ENCODE measurements at places on chromosomes 7 and 10.

DNA sequence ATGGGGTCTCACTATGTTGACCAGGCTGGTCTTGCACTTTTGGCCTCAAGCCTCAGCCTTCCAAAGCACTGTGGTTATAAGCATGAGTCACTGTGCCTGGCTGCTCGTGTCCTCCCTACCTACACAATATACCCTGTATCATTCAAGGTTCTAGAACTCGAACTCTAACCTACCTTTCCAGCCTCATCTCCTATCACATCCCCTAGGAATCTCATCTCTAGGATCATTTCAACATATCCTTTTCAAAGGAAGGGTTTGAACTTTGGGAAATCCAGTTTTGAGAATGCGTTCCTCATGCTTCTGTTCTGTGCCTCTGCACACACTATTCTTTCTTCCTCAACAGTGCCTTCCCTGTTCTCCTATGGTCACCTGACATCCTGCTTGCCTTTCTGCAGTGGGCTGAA is 87.8 kb upstream of the RHEB start:
- DNase-seq, result no peak

- no peak for DNase-seq
These were observed 43.4 kb downstream of the PRF1 start for GRCh38 chr10:70558871-70559810.

DNA sequence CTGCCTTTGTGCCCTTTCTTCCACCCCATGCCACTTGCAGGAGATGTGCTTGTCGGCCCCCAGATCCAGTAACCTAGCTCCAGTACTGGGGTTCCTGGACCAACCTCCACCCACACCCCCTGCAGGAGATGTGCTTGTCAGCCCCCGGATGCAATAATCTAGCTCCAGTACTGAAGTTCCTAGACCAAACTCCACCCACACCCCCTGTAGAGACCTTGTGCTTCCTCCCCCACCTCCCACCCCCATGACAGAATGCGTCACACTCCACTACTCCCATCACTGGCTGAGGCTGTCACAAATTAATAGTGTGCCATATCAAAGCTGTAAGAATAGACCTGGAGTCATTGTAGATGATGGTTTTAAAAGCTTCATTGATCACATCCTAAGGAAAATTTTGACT is 185.0 kb downstream of the BICC1 start:
- DNase-seq, result no peak

GRCh38 chr7:77971726-77972125 is 173.2 kb downstream of the PHTF2 start:
- DNase-seq, result no peak

DNA sequence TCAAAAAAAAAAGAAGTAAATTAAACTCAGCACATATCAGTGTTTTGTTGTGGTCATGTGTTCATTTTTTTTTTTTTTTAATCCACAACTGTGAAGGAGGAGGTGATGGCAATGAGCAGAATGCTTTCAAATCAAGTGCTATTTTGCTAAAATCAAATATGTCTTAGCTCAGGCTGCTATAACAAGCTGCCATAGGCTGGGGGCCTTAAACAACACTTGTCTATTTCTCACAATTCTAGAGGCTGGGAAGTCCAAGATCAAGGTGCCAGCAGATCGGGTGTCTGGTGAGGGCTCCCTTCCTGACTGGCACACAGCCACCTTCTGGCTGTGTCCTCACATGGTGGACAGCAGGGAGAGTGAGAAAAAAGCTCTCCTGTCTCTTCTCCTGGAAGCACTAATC is 203.9 kb downstream of the FAM107B start:
- no peak for DNase-seq

DNA sequence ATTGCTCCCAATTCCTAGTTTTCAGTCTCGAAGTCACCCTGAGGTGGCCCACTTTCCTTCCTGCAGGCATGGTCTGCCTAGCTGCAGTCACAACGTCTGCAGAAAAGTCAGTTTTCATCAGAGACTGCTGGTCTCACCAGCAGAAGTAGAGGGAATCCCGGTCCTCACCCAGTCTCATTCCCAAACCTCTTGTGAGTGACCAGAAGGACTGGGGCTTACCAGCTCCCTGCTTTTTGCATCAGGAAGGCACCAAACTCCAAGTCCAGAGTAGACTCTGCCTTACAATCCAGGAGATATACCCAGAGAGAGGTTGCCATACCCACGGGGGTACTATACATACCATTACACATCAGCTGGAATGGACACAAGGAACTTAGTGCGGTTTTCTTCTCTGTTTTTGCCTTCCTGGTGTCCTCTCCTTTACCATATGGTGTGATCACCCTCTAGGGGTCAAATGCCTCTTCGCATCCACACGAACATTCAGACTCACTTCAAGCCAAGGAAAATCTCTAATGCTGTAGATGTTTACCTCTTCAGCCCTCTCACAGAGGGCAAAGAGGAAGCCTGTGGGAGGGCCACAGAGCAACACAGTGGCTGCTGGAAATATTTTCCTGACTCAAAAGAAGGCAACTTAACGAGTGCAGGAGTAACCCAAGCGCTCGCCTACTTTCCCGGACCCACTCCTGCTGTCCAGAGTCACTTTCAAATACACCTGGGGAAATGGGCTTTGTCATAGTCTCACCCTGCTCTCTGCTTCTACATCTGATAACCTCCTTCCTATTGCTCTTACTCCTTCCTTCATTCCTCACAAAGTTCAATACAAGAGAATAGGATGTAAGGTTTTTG is 220.9 kb downstream of the C7orf25 start:
- DNase-seq, result peak; percentile 29

DNA sequence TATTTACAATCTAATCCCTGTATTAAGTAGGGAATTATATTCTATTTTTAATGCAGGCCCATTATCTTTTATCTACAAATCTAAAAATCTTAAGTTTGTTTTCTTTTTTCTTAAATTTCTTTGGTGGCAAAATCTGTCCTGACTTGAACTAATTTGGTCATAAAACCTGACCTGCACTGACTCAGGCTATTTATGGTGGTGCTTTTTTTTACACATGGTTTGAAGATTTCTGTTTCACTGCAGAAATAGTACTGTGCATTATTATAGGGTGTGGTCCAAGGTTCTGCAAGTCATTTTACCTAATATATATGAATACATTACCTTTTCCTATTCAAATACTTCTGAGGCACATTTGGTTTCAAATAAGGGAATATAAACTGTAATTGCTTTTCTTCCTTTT is 137.0 kb downstream of the CD36 start:
- DNase-seq, result no peak

- DNase-seq, result no peak
These were observed 46.9 kb upstream of the NPFFR1 start for GRCh38 chr10:70330671-70331070.

DNA sequence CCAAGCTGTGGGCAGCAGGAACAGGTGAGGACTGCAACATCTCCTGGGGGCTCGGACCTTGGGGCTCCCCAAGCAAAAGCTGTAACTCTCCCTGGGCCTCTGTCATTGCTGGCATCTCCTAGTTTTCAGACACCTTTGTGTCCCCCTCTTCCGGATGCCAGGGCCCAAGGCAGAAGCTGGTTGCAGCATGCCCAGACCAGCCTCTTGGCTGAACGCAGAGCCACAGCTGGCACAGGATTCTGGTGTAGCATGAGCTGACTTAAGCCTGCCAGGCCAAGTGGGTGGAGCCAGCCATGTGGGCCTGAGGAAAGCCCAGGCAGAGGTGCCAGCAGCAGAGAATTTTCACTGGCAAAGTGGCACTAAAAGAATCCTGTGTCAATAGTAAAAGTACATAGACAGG is 43.5 kb downstream of the ZWINT start:
- DNase-seq, result peak; percentile 18

DNA sequence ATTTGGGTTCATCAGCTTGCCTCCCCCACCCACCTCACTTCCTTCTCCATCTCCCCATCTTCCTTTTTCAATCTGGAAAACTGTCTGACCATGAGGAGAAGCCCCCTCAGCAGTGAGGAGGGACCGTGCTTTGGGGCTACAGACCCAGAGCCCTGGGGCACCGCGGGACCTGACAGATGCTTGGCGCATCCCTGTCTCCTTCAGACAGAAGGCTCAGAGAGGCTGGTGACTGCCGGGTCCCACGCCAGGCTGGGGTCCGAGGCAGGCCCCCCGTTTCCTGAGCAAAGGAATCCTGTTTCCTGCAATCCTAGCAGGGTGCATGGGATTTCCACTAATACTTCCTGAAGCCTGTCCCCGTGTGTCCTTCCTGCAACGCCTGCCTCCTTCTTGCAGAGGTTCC is 147.0 kb downstream of the FANK1 start:
- no peak for DNase-seq

GRCh38 chr7:36986948-36987724 is 262.8 kb upstream of the AOAH start:
- peak; percentile 76 for DNase-seq

- no peak for DNase-seq
These were observed 1.3 kb downstream of the MBLAC1 start for GRCh38 chr7:100127866-100128636.

DNA sequence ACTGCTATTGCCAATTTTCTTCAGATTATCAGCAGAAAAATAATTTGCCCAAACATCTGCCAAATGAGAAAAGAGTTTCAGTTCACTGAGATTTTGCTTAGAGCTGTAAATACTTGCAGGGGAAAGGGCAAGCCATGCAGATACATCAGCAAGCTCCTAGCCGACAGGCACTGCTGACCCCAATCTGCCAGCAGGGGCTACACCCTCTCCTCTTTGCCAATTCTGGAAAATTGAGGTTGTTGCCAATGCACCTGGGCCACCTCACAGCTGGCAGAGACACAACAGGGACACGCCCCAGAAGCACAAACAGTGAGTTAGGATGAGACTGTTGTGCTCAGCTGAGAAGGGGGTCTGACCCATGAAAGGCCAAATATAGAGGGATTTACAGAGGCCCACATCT is 129.5 kb upstream of the MYO3A start:
- no peak for DNase-seq

DNA sequence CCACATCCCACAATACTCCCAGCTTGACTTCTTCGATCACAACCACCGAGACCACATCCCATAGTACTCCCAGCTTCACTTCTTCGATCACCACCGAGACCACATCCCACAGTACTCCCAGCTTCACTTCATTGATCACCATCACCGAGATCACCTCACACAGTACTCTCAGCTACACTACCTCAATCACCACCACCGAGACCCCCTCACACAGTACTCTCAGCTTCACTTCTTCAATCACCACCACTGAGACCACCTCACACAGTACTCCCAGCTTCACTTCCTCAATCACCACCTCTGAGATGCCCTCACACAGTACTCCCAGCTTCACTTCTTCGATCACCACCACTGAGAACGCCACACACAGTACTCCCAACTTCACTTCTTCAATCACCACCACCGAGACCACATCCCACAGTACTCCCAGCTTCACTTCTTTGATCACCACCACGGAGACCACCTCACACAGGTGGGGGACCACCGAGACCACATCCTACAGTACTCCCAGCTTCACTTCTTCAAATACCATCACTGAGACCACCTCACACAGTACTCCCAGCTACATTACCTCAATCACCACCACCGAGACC is 8.6 kb downstream of the MUC3A start:
- DNase-seq, result no peak

- DNase-seq, result no peak
These were observed 90.4 kb downstream of the ETV1 start for GRCh38 chr7:13898957-13899670.

DNA sequence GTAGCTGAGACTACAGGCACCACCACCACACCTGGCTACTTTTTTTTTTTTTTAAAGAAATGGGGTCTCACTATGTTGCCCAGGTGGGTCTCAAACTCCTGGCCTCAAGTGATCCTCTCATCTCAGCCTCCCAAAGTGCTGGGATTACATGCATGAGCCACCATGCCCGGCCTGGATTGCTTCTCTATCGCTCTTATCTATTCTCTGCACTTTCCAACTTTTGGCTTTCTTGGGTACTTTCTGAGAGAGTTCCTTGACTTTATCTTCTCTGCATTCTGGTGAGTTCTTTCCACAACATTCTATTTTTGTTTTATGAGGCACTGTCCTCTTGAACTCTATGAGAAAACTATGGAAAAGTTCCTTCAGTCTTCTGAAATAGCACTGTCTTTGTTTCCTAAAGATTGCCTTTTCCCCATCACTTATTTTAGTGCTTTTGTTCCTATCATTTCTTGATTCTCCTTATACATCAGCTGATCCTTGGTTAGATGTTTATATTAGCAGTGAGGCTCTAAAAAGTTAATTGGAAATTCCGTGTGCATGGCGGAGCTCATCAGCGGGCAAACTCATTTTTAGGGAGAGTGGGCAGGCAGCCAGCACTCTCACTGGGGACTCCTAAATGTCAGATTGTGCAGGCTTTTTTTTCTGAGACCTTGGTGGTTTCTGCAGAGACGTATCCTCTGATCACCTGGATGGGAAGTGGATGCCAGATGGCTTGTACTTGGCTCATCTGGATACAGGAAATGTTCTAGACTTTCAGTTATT is 43.9 kb downstream of the HIP1 start:
- DNase-seq, result no peak

DNA sequence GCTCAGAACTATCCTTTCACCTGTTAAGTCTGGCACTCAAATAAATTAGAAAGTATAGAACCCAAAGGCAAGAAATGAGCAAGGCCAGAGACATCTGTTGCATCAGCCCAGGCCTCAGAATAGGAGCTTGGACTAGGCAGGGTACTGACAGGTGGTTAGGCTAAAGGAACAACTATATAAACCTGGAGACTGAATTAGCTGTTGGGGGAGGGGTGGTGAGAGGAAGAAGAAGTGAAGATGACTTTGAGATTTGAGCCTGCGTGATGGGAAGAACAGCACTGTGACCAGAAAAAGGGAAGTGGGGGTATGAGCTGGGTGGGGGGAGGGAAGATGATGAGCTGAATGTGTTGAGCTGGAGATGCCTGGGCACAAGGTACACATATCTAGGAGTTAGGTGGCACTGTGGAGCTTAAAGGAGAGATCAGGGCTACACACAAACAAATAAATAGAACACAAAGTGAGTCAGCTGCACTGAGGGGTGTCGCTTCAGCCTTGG is 244.7 kb downstream of the PTEN start:
- DNase-seq, result no peak

All from tibial artery (tissue), 4 donors.